Thyroid gland (tissue), 4 donors: ENCODE measurements at places on chromosomes 1 and 21. TPM values are rescaled to one million over a fixed set of nuclear protein-coding genes. Genes with fewer than 3 reads are reported as not detected.

GRCh38 chr1:194184425-194184824 is 998.0 kb upstream of the B3GALT2 start:
- no peaks in the 10 kb centered on the region for H3K4me1 ChIP-seq
- DNase-seq, result no peak
- H3K36me3 ChIP-seq, result no peaks in the 10 kb centered on the region
- H3K27ac ChIP-seq, result no peak overlapping the region
- H3K27me3 ChIP-seq, result no peaks in the 10 kb centered on the region

DNA sequence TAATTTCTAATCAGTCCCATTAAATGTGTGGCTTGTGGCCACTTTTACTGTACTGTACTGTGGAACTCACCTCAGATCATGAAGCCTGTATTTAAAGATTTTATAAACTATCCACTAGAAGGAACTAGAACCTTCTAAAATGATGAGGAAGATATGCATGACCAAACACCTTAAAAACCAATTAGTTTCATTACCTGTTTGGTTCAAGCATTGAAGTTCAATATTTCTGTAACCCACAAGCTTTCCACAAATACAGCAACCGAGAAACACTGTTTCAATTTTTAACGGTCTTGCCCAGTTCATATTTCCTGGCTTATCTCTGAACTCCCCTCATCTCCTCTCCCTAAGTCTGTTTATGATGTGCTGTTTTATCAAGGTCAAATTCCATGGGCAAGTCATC is 264.3 kb upstream of the PLD5 start:
- H3K4me1 ChIP-seq, result no peaks in the 10 kb centered on the region
- H3K4me3 ChIP-seq, result no peak overlapping the region
- H3K36me3 ChIP-seq, result no peaks in the 10 kb centered on the region

The KRTAP8-1 gene
- total RNA-seq, result not detected

GRCh38 chr21:41432562-41433460 is 6.8 kb downstream of the MX1 start:
- peaks cover 16% of the 10 kb centered on the region for H3K4me1 ChIP-seq
- peak overlapping the region; percentile 81 for H3K27ac ChIP-seq
- no peak overlapping the region for H3K4me3 ChIP-seq
- H3K27me3 ChIP-seq, result no peaks in the 10 kb centered on the region
- H3K36me3 ChIP-seq, result peaks cover 11% of the 10 kb centered on the region

GRCh38 chr1:35726450-35727433 is 8.1 kb upstream of the C1orf216 start:
- no peaks in the 10 kb centered on the region for H3K27me3 ChIP-seq
- H3K4me1 ChIP-seq, result peaks cover 6% of the 10 kb centered on the region
- peak; percentile 57 for DNase-seq

DNA sequence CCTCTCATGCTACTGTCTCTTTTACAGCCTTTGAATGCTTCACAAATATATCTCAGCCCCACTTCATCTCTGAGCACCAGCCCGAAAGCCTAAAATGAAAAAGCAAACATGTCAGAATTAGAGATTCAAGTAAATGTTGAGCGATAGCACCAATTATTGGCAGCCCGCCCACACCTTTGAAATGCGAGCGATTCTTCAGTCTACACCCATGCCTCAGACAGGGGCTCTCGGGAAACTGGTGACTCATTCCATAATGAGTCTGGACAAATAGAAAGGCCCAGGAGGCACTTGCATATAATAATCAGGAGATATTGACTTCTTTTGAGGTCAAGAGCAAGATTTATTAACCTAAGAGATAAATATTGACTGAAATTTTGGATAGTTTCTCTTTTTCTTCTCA is 487.3 kb upstream of the PTBP2 start:
- H3K27me3 ChIP-seq, result no peaks in the 10 kb centered on the region
- H3K36me3 ChIP-seq, result no peaks in the 10 kb centered on the region
- H3K4me1 ChIP-seq, result no peaks in the 10 kb centered on the region

DNA sequence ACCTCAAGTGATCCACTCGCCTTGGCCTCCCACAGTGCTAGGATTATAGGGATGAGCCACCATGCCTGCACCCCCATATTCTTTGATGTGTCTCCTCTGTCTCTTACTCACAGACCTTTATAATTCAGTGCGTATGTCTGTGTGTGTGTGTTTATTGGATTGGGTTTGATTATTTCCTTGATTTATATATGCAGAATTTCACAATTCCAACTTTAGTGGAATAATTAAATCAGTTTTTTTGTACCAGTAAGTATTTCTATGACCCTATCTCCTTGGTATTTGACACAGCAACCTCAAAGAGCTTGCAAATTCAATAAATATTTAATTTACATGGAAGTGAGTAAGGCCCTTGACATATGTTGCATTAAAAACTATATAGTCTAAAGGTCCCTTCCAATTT is 333.9 kb upstream of the ADAMTS5 start:
- DNase-seq, result no peak
- H3K27ac ChIP-seq, result no peak overlapping the region
- H3K4me1 ChIP-seq, result no peaks in the 10 kb centered on the region
- no peaks in the 10 kb centered on the region for H3K27me3 ChIP-seq
- no peak overlapping the region for H3K4me3 ChIP-seq

GRCh38 chr1:227886993-227887696 is 60.6 kb downstream of the WNT9A start:
- H3K4me3 ChIP-seq, result peak overlapping the region; percentile 52
- DNase-seq, result peak; percentile 50
- peak overlapping the region; percentile 80 for H3K27ac ChIP-seq

- H3K4me1 ChIP-seq, result peaks cover 65% of the 10 kb centered on the region
- DNase-seq, result peak; percentile 17
- peak overlapping the region; percentile 75 for H3K27ac ChIP-seq
- H3K4me3 ChIP-seq, result no peak overlapping the region
Observed at GRCh38 chr21:34203851-34204420, 130.6 kb downstream of the MRPS6 start.

DNA sequence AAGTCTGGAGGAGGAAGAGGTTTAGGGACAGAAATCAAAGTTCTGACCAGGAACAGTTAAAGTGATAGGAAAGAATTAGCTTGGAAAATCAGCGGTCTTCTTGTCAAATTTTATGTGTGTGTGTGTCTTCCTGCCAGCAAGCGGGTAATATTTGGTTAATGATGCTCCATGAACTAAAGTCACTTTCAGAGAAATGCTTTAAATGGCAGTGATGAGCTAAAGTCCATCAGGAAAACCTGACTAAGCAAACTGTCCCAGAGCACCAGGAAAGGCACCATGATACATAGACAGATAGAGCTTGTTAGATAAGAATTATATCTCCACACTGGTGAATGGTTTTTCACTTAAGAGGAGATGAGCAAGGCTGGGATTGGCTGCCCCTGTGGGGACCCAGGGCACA is 10.0 kb upstream of the CDC14A start:
- no peak overlapping the region for H3K27ac ChIP-seq
- H3K4me3 ChIP-seq, result no peak overlapping the region

DNA sequence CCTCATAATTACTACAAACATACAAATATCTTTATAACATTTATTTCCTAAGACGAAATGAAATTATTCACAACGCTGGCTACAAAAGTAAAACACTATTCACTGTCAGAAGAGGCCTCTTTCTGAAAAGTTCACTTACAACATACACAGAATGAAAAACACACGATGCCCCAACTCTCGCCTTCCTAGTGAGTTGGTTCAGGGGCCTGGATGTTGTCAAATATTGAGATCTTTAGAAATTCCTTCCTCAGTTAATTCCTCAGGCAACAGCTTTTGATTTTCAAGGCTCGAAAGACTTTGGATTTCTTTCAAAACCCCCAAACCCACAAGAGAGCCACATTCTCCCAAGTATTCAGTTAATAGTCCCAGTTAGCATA is 14.2 kb upstream of the KCNE1 start:
- peaks cover 3% of the 10 kb centered on the region for H3K36me3 ChIP-seq
- peak overlapping the region; percentile 92 for H3K27ac ChIP-seq
- H3K4me3 ChIP-seq, result no peak overlapping the region
- no peak for DNase-seq
- H3K4me1 ChIP-seq, result peaks cover 7% of the 10 kb centered on the region
- H3K27me3 ChIP-seq, result no peaks in the 10 kb centered on the region

The LPAR3 gene
- total RNA-seq, result 0.40 TPM

The GSTM1 gene
- total RNA-seq, result 23.4 TPM

GRCh38 chr1:79762461-79762860 is 755.9 kb upstream of the ADGRL4 start:
- H3K4me1 ChIP-seq, result no peaks in the 10 kb centered on the region
- no peak for DNase-seq
- no peak overlapping the region for H3K27ac ChIP-seq
- H3K27me3 ChIP-seq, result no peaks in the 10 kb centered on the region

GRCh38 chr1:89274411-89274857 is 1.8 kb upstream of the GBP5 start:
- H3K4me1 ChIP-seq, result no peaks in the 10 kb centered on the region
- no peak overlapping the region for H3K27ac ChIP-seq
- no peaks in the 10 kb centered on the region for H3K27me3 ChIP-seq
- no peak overlapping the region for H3K4me3 ChIP-seq

The COL6A1 gene
- total RNA-seq, result 213 TPM

DNA sequence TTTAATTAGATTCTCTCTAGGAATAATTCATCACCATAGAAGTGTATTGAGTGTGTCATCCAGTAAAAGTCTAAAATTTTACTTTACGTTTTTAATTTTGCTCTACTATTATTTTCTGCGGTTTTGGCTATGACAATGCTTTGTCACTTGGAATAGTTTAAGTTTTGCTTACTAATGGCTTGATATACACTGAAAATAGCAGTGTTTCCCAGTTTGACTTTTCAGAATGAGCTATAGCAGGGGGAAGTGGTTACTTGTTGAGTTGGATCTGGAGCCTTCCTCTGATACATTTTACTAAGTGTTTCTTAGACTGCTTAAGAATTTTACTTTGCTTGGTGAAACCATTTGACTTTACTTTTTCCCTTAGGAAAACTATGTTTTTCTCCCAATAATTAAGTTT is 5.0 kb downstream of the DNAJC16 start:
- H3K4me1 ChIP-seq, result peaks cover 12% of the 10 kb centered on the region
- H3K27ac ChIP-seq, result no peak overlapping the region
- H3K27me3 ChIP-seq, result no peaks in the 10 kb centered on the region
- H3K36me3 ChIP-seq, result peaks cover 14% of the 10 kb centered on the region

- no peak for DNase-seq
- H3K36me3 ChIP-seq, result no peaks in the 10 kb centered on the region
- no peaks in the 10 kb centered on the region for H3K27me3 ChIP-seq
- H3K4me1 ChIP-seq, result peaks cover 10% of the 10 kb centered on the region
Observed at GRCh38 chr1:229137271-229137670, 133.6 kb upstream of the RAB4A start.

DNA sequence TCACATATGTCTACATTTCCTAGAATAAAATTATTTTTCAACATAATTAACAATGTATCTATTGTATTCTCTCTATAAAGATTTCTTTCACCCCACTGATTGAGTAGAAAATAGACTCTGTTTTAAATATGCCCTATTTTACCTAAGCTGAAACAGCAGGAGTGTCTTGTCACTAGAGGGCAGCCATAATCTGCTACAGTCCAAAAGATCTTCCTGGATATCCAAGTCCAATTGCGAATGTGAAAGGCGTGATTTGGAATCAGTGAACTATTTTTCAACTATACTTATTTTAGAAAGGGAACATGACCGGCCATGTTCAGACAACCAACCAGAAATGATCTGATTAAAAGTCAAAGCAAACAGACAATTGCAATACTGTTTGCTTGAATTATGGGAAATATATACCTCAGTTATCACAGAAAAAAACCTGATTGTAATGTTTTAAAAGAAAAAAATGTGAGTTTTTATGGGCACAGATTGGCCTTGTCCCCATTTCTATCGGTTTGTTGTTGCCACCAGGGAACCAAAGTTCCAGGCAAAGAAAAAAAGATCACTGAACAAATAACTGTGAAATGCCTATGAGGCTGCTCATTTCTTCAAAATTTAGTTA is 1211.0 kb upstream of the ADGRL4 start:
- no peaks in the 10 kb centered on the region for H3K4me1 ChIP-seq
- H3K27me3 ChIP-seq, result no peaks in the 10 kb centered on the region
- no peak for DNase-seq
- H3K36me3 ChIP-seq, result no peaks in the 10 kb centered on the region

DNA sequence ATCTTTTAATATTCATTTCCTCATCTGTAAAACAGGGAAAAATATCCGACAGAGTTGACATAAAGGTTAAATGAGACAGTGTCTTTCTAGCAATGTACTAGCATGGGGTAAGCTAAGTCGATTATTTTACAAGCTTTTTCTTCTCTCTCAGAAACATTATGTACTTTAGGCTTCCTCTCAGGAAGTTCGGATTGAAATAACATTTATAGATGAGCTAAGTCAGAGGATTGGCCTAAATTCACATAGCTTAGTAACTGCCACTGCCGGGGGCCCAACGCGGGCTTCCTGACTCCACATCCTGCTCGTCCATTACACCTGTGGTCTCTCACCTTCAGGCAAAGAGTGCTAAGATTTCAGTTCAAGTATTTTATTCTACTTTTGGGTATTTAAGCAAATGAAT is 462.3 kb upstream of the NFIA start:
- no peaks in the 10 kb centered on the region for H3K36me3 ChIP-seq
- no peaks in the 10 kb centered on the region for H3K27me3 ChIP-seq
- H3K27ac ChIP-seq, result no peak overlapping the region
- no peak overlapping the region for H3K4me3 ChIP-seq
- H3K4me1 ChIP-seq, result no peaks in the 10 kb centered on the region

- no peak overlapping the region for H3K27ac ChIP-seq
- peaks cover 7% of the 10 kb centered on the region for H3K4me1 ChIP-seq
- H3K4me3 ChIP-seq, result no peak overlapping the region
- no peaks in the 10 kb centered on the region for H3K27me3 ChIP-seq
Observed at GRCh38 chr1:58431901-58432620, 114.5 kb downstream of the OMA1 start.

GRCh38 chr21:14303731-14304488 is 79.0 kb downstream of the HSPA13 start:
- H3K4me3 ChIP-seq, result no peak overlapping the region
- DNase-seq, result no peak
- no peaks in the 10 kb centered on the region for H3K36me3 ChIP-seq
- H3K27me3 ChIP-seq, result no peaks in the 10 kb centered on the region
- H3K27ac ChIP-seq, result no peak overlapping the region

- H3K27ac ChIP-seq, result peak overlapping the region; percentile 54
- H3K36me3 ChIP-seq, result no peaks in the 10 kb centered on the region
- H3K4me1 ChIP-seq, result peaks cover 26% of the 10 kb centered on the region
- DNase-seq, result no peak
- H3K27me3 ChIP-seq, result no peaks in the 10 kb centered on the region
- no peak overlapping the region for H3K4me3 ChIP-seq
Observed at GRCh38 chr1:230381049-230381467, 45.1 kb downstream of the PGBD5 start.

DNA sequence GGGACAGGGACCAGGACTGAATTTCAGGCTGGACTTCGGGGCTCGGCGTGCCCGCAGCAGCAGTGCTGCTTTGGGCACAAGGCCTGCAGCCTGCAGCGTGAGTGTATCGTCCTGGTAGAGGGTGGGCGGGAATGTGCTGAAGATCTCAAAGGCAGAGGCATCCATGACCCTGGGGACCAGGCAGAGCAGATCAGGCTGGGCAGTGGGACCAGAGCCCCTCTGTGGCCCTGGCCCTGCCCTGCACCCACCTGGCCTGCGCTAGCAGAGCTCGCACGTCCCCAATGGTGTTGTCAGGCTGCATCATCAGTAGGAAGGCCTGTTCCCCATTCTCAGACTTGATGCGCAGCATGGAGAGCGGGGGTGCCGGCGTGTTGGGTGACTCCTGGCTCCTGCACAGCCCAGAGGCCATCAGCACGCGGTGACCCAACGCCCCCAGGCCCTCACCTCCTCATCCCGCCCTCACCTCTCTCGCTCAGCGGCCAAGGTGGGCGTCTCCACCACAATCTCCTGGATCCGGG is 2.6 kb downstream of the SH3BGRL3 start:
- no peak overlapping the region for H3K27ac ChIP-seq
- peaks cover 3% of the 10 kb centered on the region for H3K36me3 ChIP-seq
- peaks cover 50% of the 10 kb centered on the region for H3K4me1 ChIP-seq
- H3K4me3 ChIP-seq, result no peak overlapping the region
- H3K27me3 ChIP-seq, result no peaks in the 10 kb centered on the region

The APOBEC4 gene
- total RNA-seq, result not detected

- no peaks in the 10 kb centered on the region for H3K4me1 ChIP-seq
- no peak overlapping the region for H3K27ac ChIP-seq
- no peak for DNase-seq
- H3K36me3 ChIP-seq, result no peaks in the 10 kb centered on the region
Observed at GRCh38 chr1:2466958-2467554, 9.0 kb upstream of the PLCH2 start.
